ENCODE measurements at places on chromosomes 2 and 18.

DNA sequence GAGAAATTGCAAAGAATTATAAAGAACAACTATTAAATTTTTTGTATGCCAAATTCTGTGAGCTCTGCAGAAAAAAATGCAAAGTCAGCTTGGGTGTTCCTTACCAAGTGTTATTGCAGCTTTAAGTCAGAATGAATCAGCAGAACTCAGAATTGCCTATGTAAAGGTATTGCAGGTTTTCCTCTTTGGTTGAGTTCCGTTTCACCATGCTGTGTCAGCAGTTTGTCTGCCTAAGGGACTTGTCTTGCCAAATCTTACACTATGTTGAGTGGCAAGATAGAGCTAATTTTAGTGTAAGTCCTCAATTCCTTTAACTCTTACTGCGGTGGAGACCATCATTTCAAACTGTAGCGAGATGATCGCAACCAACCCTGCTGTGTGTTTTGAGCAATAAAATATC is 38.8 kb downstream of the ADAM23 start:
- DNase-seq, result no peak

DNA sequence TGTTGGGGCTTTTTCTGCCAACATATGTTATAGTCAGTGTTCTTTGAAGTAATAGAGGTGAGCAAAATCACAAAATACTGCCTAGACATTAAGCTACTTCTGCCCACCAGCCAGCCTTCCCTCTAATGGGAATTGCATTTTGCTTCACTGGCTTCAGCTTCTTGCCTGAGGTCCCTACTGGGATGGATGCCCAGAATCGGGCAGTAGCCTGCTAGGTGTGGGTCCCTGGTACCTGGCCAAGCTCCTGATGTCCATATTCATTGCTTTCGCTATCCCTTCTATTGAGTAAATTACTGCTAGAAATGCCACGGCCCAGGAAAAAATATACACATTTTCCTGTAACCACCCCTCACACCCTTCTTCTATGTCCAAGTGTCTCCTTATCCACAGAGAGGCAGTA is 27.0 kb downstream of the CRYGD start:
- no peak for DNase-seq

- DNase-seq, result no peak
Measured at GRCh38 chr2:226910384-226910783, 74.5 kb downstream of the RHBDD1 start.

- DNase-seq, result no peak
Measured at GRCh38 chr2:54629914-54630857, 93.3 kb upstream of the EML6 start.

DNA sequence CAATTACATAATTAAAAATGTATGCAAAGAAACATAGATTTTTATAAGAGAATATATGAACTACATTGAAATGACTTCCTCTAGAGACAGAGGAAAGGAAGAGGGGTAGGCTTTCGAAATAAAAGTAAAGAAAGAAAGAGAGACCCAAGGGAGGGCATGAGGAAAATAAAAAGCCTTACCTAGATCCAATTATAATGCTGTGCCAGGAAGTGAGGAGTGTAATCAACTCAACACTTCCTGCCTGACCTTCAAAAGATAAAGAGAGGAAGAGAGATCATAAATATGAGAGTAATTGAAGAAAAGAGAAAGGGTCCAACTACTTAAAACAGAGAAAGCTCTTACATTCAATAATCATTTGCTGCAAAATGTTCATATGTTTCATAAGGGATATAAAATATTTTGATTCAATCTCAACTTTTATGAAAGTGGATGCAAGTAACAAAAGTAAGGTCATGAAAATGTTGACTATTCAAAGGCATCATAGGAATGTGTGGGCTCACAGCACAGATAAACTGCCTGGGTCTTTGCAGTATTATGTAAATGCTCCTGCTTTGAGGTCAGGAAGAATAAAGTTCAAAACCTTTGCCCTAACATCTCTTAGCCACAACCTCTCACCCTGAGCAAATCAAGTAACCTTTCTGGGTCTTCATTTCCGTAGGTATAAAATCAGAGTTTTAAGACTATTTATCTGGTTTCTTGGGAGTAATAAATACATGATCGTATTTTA is 1237.7 kb downstream of the LRP1B start:
- no peak for DNase-seq

DNA sequence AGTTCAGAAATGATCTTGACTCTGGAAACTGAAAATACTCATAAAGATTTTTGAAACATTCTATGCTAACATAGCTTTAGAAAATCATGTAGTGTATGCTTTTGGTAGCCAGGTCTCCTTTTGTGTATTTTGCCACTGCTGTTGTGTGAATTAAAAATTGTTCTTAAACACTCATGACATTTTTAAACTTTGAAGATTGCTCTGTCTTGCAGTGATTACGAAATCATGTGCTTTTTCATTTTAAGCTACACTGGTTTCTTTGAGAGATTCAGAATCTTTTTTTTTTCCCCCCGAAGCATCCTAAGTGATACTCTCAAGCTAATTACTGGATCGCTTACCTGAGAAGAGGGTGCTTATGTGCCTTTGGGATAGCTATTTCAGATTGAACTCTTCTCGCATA is 60.0 kb downstream of the ANKRD12 start:
- DNase-seq, result no peak

GRCh38 chr2:44752761-44753160 is 188.7 kb upstream of the SIX3 start:
- DNase-seq, result no peak

DNA sequence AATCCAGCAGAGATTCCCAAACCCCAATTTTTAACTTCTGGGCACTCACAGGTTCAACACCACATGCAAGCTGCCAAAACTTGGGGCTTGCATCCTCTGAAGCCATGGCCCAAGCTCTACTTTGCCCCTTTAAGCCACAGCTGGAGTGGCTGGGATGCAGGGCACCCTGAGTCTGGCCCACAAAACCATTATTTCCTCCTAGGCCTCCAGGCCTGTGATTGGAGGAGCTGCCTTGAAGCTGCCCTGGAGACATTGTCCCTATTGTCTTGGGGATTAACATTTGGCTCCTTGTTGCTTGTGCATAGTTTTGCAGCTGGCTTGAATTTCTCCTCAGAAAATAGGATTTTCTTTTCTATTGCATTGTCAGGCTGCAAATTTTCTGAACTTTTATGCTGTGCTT is 109.8 kb upstream of the RPRM start:
- no peak for DNase-seq

DNA sequence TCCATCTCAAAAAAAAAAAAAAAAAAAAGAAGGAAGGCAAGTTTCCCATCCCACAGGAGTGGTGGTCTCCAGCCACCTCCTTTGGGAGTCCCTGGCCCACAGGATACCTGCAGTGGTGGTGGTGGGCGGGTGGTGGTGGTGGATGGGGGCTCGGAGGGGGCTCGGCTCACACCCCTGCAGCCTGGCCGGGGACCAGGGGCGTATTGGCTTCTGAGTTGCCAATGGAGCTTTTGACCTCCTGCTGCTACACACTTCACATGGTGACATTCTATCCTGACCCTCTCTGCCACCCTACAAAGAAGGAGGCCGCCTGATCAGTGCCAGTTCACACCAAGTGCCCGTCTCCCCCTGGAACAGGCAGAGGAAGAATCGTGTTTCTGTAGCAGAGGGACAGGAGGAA is 119.6 kb downstream of the NFATC1 start:
- DNase-seq, result no peak

DNA sequence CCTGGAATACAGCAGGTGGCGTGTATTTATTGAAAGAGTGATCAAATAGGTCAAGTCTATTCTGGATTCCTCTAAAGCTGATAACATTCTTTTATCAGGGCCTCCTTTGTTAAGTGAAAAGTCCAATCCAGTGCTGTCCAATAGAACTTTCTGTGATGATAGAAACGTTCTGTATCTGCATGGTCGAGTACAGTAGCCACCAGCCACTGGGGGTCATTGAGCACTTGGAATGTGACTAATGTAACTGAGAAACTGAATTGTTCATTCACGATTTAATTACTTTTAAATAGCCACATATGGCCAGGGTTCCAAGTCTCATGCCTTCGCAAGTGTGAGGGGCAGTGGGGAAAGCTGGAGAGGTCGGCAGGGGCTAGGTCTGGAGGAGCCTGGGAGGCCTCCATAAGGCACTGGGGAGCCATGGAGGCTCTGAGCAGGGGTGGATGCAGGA is 20.5 kb downstream of the SH2D6 start:
- DNase-seq, result no peak

Measured in GM04504 (cell line).